ENCODE measurements at places on chromosomes 2 and 18.

- DNase-seq: no peak
Observed at GRCh38 chr2:41907771-41908207, 140.0 kb upstream of the PKDCC start.

DNA sequence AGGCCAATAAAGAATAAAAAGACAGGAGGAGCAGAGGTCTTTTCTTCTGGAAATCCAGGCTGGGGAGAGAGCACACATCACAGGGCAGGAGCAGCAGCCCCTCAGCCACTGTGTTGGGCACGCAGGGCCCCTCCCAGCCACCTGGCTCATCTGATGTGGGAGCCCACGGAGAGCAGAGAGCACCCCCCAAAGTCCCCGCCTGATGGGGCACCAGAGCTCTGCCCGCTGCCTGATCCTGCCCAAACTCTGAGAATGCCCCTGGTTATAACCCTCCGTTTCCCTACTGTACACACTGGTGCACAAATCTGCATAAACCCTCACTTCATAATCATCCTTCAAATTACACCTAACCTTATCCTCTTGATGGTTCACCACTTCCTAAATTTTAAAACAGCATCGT lies 111.3 kb downstream of the HDAC4 start:
- DNase-seq: no peak

GRCh38 chr2:31020713-31021112 lies 117.5 kb downstream of the GALNT14 start:
- no peak for DNase-seq

DNA sequence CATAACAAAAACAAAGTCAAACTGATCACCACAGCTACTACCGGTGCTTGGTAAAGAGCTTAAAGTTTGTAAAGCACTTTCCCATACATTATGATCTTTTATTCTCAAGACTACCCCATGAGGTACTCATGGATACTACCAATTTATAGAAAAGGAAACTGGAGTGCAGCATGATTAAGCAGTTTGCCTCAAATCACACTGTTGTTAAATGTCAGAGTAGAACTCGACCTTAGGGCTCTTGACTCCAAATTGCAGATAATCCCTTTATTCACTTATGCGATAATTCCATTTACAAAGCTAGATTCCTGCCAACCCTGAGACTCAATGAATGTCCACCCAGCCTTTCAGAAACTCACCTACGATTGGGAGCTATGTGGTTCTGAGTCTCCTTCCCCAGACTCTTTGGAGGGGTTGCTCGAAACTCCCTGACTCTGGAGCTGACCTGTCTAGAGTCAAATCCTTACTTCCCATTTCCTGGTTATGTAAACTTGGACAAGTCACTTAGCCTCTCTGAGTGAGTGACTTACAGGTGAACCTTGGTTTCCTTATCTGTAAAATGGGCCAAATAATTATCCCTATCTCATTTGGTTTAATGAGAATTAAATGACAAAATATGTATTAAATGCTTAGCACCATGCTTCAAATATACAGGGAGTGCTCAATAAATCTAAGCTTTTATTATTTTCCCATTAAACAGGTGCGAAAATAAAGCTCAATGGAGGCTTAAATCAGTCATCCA lies 47.4 kb downstream of the PSD4 start:
- DNase-seq: no peak

Measured in T-helper 1 cell (primary cell).